ENCODE measurements at places on chromosomes 11 and 22. TPM values are rescaled to one million over a fixed set of nuclear protein-coding genes. Genes with fewer than 3 reads are reported as not detected.
A peak's percentile ranks its signal among the peaks of the same experiment; 100 is the strongest.

GRCh38 chr22:31344578-31345330 is 1.4 kb downstream of the PATZ1 start:
- peak; percentile 50 for DNase-seq

Gene OR52I1
- not detected for total RNA-seq

Gene TMEM45B
- not detected for total RNA-seq

Gene PNPLA5
- total RNA-seq, result not detected
